ENCODE measurements at places on chromosomes 16 and 17. TPM values are rescaled to one million over a fixed set of nuclear protein-coding genes. Genes with fewer than 3 reads are reported as not detected.

The TNFRSF13B gene
- total RNA-seq, result not detected

The NAGS gene
- total RNA-seq, result 1.4 TPM

The GCGR gene
- total RNA-seq, result 0.33 TPM

The PYY gene
- total RNA-seq, result not detected

The CCL17 gene
- total RNA-seq, result not detected

The AANAT gene
- not detected for total RNA-seq

The UTS2R gene
- total RNA-seq, result not detected

The SLC6A4 gene
- total RNA-seq, result not detected

The FOXN1 gene
- total RNA-seq, result not detected

The CYGB gene
- 33.4 TPM for total RNA-seq

The HEATR9 gene
- total RNA-seq, result not detected

The ZFPM1 gene
- 0.36 TPM for total RNA-seq
